ENCODE measurements at places on chromosomes 1 and 21.

GRCh38 chr1:1189111-1189510 is 15.4 kb downstream of the TTLL10 start:
- DNase-seq = no peak

DNA sequence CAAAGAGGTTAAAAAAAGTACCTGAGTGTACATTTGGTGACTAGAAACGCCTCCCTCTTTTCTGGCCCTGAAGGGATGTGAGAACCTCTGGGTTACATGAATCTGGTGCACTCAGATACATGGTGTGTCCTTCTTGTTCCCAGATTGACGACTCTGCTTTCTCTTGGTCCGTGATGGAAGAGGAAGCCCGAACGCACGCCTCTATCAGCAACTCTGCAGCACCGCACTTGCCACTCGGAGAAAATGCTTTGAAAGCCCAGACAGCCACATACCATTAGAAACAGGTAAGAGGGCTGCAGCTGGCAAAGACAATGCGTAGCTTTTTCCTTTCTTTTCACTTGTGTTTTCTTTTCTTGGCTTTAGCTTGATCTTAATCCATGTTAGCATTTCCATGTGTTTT is 21.1 kb upstream of the ZBTB21 start:
- no peak for DNase-seq

DNA sequence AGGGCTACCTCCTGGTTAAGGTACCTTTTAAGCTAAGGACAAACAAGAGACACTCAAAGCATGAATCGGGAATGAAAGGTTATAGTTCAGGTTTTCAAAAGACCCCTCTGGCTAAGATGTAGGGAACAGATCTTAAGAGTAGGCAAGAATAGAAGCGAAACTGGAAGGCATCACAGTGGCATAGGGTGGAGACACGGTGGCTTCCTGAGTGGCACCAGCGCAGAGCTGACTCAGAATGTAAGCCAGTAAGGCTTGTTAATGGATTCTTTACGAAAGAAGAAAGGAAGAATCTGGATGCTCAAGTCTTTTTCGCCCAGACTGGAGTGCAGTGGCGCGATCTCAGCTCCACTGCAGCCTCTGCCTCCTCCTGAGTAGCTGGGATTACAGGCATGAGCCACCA is 21.2 kb downstream of the PADI6 start:
- no peak for DNase-seq

- peak; percentile 58 for DNase-seq
Measured at GRCh38 chr21:46153247-46154154, 1.9 kb downstream of the FTCD start.

DNA sequence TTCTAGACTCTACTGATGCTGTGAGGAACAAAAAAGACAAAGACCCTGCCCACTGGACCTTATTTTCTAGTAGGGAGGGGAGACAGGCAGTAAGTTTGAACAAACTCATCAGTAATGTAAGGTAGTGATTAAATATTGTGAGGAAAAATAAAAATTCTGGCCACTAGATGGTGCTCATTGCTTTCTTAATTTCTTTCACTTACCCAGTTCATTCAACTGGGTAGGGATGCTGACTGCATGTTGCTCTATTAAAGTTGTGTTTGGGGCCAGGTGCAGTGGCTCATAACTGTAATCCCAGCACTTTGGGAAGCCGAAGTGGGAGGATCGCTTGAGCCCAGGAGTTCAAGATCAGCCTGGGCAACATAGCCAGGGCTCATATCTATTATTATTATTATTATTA is 6.3 kb upstream of the KYAT3 start:
- peak; percentile 42 for DNase-seq

Data from SJCRH30 (cell line).